Stimulated activated CD4-positive, alpha-beta T cell treated with anti-CD3 and anti-CD28 coated beads, TNF-alpha, amount 100 ng/mL, for 4 hours (primary cell): ENCODE measurements at places on chromosomes 4 and X.

DNA sequence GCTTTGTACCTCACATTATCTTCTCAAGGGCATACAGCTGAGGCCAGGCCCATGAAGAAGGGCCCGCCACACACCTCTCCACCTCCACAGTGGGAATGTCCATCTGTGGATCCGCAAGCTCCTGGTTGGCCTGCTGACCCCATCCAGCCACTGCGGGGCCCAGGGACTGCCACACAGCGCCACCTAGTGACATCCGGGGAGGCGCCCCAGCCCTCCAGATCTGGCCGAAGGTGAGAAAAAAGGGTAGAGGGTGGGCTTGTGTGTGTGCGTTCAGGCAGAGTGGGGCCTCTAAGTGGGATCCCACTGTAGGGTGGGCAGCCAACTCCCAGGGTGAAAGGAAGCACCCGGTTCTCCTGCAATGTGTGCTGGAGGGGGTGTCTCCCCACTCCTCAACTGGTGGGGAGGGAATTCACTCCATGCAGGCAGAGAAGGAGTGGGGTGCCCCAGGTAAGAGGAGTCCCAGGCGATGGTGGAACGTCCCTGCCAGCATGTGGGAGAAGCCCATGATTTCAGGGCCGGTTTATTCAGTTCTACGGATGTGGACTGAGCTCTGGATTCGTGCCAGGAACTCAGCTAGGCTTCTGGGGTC, 117.3 kb downstream of the ENPP6 start:
- DNase-seq = no peak

DNA sequence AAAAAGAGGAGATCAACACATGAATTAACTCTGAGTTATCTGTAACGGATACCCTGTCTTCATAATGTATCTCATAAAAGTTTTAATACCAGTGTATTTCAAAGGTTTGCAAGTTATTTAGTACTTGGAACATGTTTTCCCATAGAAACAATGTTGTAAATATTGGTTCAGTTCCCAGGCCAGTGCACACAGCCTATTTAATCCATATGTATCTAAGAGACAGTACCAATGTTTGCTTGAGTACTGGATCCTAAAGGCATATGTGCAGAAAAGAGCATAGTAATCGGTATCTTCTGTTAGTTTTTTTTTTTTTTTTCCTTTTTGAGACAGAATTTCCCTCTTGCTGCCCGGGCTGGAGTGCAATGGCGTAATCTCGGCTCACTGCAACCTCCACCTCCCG, 46.1 kb downstream of the SLIT2 start:
- DNase-seq = no peak

DNA sequence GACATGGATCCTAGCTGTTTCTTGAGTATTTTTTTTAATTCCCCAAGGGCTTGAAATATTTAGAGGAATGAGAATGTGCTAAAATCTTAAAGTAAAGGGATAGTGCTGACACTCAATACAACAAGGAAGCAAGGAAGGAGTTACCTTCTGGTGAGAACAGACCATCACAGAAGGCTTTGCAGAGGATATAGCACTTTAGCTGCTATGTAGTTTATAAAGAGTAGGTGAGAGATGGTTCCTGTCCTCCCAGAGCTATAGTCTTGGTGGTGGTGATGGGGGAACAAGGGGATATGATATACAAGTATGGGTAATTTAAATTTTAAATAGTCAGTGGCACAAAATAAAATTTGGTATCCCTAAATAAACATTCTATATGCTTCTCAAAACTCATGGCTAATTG, 47.6 kb downstream of the MTHFD2L start:
- DNase-seq = no peak

- no peak for DNase-seq
Measured at GRCh38 chrX:17635231-17635630, 102.1 kb upstream of the SCML1 start.

GRCh38 chr4:105426187-105426897, 47.5 kb downstream of the PPA2 start:
- DNase-seq = no peak

GRCh38 chr4:35912174-35912573, 332.1 kb downstream of the ARAP2 start:
- DNase-seq = no peak

DNA sequence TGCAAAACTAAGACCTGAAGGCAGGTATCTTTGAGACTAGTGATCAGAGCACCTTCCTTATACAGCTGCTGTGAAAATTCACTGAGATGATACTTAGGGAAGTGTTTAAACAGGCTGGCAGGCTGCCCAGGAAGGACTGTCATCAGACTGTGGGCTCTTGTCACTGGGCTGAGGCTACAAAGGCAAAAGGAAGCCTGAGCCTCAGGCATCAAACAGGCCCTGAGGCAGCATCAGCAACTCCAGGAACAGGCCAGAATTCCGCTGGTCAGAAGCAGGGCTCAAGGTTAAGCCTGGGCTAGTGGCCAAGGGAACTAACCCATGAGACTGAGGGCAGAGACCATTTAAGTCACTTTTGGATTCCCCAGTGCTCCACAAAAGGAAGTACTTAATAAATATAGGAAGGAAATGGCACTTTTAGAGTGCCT, 12.8 kb downstream of the PJA1 start:
- no peak for DNase-seq

DNA sequence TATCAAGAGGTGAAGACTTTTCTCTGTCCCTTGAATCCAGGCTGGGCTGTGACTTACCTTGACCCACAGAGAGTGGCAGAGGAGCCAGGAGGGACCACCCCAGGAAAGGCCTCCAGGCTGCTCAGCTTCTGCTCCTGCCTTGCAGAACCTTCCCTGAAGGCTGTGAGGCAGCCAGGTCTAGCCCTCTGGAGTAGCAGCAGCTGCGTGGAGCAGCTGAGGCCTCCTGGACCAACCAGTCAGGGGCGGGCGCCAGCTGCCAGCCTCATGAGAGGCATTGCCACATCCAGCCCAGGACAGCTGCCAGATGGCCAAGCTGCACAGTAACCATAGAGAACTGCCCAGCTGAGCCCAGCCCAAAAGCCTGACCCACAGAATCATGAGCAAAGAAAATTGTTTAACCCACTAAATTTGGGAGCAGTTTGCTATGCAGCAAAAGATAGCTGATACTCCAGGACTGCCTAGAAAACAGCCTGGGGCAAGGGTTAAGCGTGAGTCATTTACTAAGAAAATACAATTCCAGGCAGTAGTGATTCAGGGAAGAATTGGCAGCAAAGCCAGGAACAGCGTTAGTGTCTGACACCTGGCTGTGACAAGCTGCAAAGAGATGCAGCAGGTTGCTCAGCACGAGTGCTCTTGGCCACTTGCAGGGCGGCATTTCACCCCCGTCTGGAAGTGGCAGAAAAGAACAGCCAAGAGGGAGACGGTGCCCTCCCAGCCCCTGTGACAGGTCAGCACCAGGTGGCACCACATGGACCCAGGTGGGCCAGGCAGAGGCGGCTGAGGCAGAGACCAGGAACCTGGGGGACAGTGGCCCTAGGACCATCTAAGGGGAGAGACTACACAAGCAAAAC, 14.7 kb upstream of the PDE6B start:
- DNase-seq = no peak

GRCh38 chr4:166174717-166175490, 301.9 kb downstream of the TLL1 start:
- DNase-seq = no peak
